ENCODE measurements at places on chromosomes 16 and 17. TPM values are rescaled to one million over a fixed set of nuclear protein-coding genes. Genes with fewer than 3 reads are reported as not detected.

DNA sequence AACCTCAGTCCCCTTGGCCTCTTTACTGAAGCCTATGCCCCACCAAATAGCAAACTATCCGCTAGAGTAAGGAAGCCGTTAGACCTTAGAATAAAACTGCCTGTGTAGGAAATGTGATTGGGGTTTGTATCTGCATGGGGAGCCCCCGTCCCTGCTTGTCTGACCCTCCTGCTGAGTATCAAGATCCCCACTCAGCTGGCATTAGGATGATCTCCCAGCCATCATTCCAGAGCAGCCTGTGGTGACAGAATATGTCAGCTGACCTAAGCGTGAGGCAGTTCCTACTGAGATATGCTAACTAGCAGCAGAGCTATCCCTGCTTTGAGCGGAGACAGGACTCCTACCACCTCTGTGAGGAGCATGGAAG lies 645 bp upstream of the GFOD2 start:
- peak overlapping the region; percentile 76 for H3K4me3 ChIP-seq
- H3K27me3 ChIP-seq: no peaks in the 10 kb centered on the region
- H3K4me1 ChIP-seq: peaks cover 22% of the 10 kb centered on the region
- H3K27ac ChIP-seq: peak overlapping the region; percentile 85
- DNase-seq: peak; percentile 60

DNA sequence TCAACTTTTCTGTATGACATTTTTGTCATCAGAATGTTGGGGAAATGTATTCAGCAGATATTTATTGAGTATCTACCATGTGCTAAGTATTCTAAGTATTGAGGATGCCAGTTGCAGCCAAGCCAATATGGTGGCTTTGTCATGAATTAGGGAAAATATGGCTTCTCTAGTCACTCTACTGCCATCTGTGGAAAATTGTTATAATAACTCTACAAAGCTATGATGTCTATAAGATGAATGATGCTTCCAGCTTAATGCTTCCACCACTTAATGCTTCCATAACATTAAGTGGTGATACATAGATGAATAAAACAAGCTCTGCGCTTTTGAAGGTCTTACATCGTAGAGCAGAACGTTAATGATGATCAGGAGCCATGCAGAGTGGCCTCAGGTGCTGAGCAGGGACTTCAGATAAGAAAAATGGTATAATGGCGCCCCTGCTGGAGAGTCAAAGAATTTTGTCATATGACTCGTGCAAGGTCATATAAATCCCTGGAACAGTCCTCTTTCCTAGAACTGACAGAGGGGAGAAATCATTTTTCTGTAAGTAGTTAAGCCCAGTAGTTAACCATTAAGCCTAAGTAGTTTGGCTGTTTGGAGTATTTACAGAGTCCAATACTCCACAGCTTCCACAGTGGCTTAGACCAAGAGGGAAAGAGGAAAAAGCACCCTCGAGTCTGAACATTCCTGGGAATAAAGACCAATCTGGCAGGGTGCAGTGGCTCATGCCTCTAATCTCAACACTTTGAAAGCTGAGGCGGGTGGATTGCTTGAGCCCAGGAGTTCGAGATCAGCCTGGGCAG lies 2.7 kb upstream of the TMIGD1 start:
- H3K36me3 ChIP-seq: no peaks in the 10 kb centered on the region
- H3K4me1 ChIP-seq: peaks cover 19% of the 10 kb centered on the region
- H3K27me3 ChIP-seq: no peaks in the 10 kb centered on the region
- DNase-seq: peak; percentile 14
- H3K4me3 ChIP-seq: no peak overlapping the region

GRCh38 chr16:69179328-69180010 lies 7.5 kb upstream of the SNTB2 start:
- peak overlapping the region; percentile 0 for H3K27ac ChIP-seq
- H3K36me3 ChIP-seq: no peaks in the 10 kb centered on the region
- H3K4me1 ChIP-seq: peaks cover 22% of the 10 kb centered on the region
- H3K27me3 ChIP-seq: no peaks in the 10 kb centered on the region

DNA sequence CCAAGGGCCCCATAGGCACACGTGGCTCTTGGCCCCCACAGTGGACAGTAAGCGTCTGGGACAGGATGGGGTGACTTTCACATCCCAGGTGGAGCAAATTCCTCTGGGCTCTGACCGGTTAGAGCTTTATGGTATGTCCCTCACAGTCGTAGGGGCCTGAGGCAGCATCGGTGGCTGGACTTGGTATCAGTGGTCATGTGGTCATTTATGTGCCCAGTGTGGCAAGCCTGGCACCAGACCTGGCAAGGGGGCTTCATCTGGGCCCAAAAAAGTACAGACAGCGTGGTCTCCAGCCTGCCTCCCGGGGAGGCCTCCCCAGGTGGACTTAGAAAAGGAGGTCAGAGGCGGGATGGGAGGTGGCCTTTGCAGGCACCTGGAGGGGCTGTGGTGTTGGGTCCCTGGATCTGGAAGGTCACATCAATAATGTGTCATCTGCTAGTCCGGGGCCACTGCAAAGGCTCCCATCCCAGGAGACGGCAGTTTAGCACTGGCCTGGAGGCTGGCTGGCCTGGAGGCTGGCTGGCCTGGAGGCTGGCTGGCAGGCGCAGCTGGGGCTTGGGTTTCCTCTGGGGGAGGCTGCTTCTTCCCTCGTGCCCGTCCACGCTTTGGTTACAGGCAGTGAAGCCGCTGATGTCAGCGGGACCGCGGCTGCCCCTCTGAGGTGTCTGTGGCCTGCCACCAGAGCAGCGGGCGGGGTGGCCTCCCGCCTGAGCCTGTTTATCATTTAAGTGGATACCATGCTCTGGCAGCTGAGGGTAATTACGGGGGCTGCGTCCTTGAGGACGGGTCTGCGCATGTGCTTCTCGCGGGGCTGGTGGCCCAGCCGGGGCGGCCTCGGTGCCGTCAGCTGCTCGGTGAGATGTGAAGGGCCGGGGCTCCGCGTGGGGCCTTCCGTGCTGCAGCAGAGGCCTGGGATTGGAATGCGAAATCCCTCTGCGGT lies 20.7 kb upstream of the CBX4 start:
- no peaks in the 10 kb centered on the region for H3K36me3 ChIP-seq
- DNase-seq: no peak

GRCh38 chr17:48749621-48750553 lies 21.3 kb upstream of the HOXB13 start:
- H3K4me3 ChIP-seq: no peak overlapping the region
- peaks cover 100% of the 10 kb centered on the region for H3K27me3 ChIP-seq
- H3K27ac ChIP-seq: no peak overlapping the region
- peaks cover 4% of the 10 kb centered on the region for H3K4me1 ChIP-seq

- no peaks in the 10 kb centered on the region for H3K36me3 ChIP-seq
- no peak for DNase-seq
- H3K27ac ChIP-seq: no peak overlapping the region
- H3K4me1 ChIP-seq: peaks cover 48% of the 10 kb centered on the region
- no peaks in the 10 kb centered on the region for H3K27me3 ChIP-seq
Observed at GRCh38 chr16:72987480-72987901, 60.4 kb downstream of the ZFHX3 start.

Gene MT4
- total RNA-seq: not detected

Gene CLEC10A
- total RNA-seq: not detected
